ENCODE measurements at places on chromosomes 12 and 14.
A peak's percentile ranks its signal among the peaks of the same experiment; 100 is the strongest.

- ATAC-seq, result no peak
Measured at GRCh38 chr14:76080025-76080424, 71.7 kb upstream of the GPATCH2L start.

DNA sequence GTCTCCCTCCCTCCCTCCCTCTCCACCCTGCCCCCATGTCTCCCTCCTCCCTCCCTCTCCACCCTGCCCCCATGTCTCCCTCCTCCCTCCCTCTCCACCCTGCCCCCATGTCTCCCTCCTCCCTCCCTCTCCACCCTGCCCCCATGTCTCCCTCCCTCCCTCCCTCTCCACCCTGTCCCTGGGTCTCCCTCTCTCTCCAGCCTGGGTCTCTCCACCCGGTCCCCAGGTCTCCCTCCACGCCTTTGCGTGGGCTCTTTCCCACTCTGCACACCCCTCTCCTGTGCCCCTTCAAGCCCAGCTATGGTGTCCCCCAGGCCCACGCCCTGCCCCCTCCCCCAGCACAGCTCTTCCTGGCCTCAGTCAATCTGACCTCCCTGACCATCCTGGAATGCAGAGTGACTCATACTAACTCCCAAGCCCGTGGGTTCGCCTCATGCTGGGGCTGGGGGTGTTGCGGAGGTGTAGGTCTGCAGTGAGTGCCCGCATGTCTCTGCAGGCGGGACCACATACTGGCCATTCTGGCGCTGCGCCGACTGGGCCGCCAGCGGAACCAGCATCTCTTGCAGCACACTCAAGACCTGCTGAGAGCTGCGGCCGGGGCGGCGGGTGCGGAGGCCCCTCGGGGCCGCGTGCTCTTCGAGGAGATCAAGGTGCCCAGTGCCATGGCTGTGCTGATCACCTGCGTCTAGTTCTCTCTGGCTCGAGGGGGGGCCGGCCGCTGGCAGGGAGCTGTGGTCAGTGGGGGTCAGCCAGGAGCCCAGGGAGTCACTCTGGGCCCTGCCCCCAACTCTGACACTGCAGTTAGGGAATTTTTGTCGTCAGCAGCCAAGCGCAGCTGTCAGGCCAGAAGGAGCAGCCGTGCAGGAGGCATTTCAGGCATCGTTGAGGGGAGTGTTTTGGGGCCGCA, 13.5 kb upstream of the TNFAIP2 start:
- ATAC-seq, result peak; percentile 71

- peak; percentile 39 for ATAC-seq
Measured at GRCh38 chr14:73771848-73772638, 57.9 kb upstream of the PNMA1 start.

DNA sequence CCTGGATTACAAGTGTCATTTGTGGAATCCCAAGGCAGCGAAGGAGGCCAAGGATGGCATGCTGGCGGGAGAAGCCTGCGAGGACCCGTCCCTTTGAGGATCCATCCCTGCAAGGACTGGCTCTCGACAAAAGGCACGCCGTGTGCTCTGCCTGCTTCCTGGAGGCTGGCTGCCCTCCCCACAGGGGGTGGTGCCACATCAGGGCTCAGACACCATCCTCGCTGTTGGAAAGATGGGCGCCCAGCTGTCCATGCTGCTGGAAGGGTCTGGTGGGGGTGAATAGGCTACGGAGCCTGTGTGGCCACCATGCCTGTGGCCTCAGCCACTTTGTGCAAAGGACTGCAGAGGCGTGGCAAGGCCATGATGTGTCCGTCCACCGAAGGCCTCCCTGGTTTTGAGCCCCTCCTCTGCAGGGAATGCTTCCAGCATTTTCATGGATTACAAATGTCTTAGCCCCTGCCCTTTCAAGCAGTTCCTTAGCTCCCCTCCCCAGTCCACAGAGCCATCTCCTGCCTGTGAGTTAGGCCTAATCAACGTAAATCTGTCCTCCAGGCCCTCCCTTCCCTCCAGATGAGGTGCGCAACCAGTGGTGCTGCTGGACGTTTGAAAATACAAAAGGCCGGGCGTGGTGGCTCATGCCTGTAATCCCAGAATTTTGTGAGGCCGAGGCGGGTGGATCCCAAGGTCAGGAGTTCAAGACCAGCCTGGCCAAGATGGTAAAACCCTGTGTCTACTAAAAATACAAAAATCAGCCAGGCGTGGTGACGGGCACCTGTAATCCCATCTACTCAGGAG, 22.1 kb downstream of the ZBTB42 start:
- no peak for ATAC-seq

- ATAC-seq, result no peak
Measured at GRCh38 chr12:47249719-47250357, 170.1 kb upstream of the AMIGO2 start.

- no peak for ATAC-seq
Measured at GRCh38 chr12:2477009-2477766, 317.6 kb upstream of the FKBP4 start.
